ENCODE measurements at places on chromosomes 5 and 9.

GRCh38 chr5:150279330-150280020 lies 10.1 kb downstream of the CAMK2A start:
- DNase-seq, result no peak

- DNase-seq, result no peak
These were observed 122.0 kb downstream of the PAPPA start for GRCh38 chr9:116275418-116276195.

GRCh38 chr9:118782790-118783463 lies 586.3 kb downstream of the BRINP1 start:
- no peak for DNase-seq

GRCh38 chr9:78437296-78437695 lies 140.4 kb downstream of the PSAT1 start:
- no peak for DNase-seq

GRCh38 chr9:114039484-114039883 lies 38.6 kb downstream of the AMBP start:
- no peak for DNase-seq

- DNase-seq, result no peak
These were observed 6.9 kb downstream of the NOL6 start for GRCh38 chr9:33466565-33467495.

GRCh38 chr5:92644266-92644886 lies 936.6 kb downstream of the NR2F1-AS1 start:
- DNase-seq, result no peak

DNA sequence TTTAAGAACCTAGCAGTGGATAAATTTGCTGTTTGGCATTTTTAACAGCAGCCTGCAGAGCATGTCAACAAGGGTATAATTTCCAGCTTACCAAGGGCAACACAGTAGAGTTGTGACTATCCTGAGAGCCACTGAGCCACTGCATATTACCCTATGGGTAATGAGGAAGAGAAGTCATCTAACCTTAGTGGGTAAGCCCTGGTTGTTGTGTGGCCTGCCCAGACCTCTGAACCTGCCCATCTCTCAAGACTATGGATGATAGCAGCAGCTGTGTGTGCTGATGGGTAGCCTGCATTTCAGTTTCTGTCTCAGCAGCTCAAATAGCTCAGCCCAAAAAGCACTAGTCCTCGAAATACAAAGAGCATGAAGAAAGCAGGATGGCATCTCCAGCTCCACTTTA lies 56.1 kb upstream of the PIP5K1B start:
- DNase-seq, result no peak

DNA sequence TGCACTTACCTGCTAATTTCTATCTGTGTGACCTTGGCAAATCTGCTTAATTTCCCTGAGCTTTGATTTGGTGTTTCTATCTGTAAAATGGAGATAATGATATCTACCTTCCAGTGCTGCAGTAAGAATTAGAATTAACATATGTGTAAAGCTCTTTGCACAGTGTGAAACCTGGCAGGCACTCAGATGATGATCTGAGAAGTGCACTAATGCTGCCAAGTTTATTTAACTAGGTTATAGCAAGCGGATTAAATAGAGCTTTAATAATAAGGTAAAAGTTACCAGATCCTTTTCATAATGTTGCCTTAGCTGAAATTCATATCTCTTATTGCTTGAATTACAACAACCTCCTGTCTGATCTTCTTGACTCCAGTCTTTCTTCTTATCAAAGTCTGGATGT lies 315.3 kb upstream of the CD180 start:
- no peak for DNase-seq

DNA sequence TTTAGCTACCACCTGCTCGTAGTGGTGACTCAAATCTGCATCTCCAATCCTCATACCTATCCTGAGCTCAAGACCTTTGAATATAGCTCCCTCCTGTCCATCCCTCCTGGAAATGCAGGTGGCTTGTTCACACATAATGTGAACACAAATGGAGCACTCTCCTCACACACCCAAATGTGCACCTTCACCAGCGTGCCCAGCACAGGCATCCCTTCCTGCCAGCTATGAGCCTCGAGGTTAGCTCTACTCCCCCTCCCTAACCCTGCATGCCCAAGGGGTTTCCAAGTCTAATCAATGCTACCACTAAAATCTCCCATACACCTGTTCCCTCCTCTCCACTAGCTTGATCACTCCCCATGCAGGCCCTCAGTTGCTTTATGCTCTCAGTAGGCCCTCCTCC lies 2.2 kb upstream of the TGFBI start:
- DNase-seq, result no peak

GRCh38 chr9:98523231-98523901 lies 185.4 kb downstream of the GABBR2 start:
- no peak for DNase-seq

DNA sequence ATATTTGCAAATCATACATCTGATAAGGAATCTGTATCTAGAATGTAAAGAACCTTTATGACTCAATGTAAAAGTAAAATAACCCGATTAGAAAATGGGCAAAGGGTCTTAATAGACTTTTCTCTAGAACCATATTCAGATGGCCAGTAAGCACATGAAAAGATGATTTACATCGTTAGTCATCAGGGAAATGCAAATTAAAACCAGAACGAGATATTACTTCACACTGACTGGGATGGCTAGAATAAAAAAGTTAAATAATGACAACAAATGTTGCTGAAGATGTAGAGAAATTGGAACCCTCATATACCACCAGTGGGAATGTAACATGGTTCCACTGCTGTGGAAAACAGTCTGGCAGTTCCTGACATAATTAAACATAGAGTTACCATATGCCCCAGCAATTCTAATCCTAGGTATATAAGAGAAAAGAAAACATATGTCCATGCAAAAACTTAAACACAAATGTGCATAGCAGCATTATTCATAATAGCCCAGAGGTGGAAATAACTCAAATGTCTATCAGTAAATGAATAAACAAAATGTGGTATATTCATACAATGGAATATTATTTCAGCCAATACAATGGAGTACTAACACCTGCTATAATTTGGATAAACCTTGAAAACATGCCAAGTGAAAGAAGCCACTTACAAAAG lies 100.4 kb upstream of the MAMDC2 start:
- DNase-seq, result no peak
